Activated CD4-positive, alpha-beta T cell treated with anti-CD3 and anti-CD28 coated beads for 1 hour (primary cell): ENCODE measurements at places on chromosomes 1 and 21.

DNA sequence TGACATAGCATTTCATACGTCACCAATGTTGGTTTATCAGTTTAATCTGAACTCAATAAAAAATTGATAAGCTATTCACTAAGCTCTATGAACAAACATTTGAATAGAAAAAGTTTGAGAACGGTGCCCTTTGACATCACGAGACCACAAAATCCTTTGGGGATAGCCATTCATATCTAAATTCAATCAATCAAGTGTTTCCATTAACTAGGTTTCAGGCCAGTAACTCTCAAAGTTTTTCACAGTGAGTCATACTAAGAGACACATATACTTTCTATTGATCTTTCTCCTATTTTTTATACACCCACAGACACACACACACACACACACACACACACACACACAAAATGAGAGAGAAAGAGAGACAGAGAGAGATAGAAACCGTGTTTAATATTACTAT is 235.4 kb upstream of the SNX7 start:
- no peak for DNase-seq

DNA sequence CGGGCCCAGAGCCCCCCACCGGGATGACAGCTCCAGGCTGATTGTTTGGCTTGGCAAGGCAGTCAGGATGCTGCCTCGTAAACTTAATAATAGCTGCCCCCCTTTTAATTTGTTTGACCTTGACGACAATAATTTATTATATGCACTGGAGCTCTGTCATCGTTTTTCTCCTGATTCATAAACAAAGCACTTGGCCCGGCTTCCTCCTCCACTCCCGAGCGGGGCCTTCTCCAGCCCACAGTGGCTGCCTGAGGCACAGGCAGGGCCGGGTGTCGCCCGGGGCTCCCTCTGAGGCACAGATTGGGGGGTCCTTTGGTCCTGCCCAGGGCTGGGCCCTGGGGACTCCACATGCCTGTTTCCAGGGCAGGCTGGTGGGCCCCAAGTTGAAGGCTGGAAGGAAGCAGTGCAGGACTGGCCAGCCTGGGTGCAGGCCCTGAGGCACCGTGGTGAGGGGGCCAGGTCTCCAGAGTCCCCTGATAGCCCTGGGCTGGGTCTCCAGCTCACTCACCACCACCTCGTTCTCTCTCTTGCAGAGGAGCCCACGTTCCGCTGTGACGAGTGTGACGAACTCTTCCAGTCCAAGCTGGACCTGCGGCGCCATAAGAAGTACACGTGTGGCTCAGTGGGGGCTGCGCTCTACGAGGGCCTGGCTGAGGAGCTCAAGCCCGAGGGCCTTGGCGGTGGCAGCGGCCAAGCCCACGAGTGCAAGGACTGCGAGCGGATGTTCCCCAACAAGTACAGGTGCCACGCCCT is 52.0 kb upstream of the ARHGEF16 start:
- DNase-seq: no peak

GRCh38 chr21:24197923-24198322 is 1409.4 kb downstream of the MRPL39 start:
- DNase-seq: no peak

DNA sequence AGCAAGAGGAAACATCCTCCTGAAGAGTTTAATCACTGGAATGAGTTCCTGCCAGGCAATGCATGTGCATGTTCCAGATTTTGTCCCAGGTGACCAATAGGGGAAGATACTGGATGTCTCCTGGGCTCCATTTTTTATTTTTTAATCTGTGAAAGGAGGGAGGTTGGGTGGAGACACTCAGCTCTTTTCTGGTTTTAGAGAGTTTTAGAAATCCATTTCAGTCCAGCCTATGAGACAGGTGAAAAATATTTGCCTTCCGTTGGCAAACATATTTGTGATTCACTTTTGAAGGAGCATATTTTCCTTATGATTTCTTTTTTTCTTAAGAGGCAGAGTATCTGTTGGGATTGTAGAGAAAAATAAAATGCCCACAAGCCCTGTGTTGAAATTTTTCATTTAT is 70.7 kb downstream of the ABCA4 start:
- DNase-seq: no peak

GRCh38 chr21:34517039-34517438 is 5.0 kb upstream of the KCNE1 start:
- no peak for DNase-seq

- no peak for DNase-seq
These were observed 3.3 kb downstream of the CROCC start for GRCh38 chr1:16924919-16925477.

DNA sequence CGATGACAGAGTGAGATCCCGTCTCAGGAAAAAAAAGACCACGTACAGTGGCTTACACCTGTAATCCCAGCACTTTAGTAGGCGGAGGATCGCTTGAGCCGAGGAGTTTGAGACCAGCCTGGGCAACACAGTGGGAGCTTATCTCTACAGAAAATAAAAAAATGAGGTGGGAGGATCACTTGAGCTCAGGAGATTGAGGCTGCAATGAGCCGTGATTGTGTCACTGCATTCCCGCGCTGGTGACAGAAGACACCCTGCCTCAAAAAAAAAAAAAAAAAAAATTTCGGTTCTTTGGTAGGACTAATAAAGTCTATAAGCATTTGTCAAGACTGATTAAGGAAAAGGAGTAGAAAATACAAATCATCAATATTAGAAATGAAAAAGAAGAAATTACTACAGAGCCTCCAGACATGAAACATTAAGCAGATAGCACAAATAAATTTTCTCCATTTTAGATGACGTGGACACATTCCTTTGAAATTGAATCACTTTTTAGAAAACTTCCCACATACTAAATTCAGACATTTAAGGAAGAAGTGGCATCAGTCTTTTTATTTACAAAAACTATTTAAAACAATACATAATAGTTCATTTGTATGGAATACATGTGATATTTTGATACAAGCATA is 30.4 kb downstream of the MORC3 start:
- no peak for DNase-seq

DNA sequence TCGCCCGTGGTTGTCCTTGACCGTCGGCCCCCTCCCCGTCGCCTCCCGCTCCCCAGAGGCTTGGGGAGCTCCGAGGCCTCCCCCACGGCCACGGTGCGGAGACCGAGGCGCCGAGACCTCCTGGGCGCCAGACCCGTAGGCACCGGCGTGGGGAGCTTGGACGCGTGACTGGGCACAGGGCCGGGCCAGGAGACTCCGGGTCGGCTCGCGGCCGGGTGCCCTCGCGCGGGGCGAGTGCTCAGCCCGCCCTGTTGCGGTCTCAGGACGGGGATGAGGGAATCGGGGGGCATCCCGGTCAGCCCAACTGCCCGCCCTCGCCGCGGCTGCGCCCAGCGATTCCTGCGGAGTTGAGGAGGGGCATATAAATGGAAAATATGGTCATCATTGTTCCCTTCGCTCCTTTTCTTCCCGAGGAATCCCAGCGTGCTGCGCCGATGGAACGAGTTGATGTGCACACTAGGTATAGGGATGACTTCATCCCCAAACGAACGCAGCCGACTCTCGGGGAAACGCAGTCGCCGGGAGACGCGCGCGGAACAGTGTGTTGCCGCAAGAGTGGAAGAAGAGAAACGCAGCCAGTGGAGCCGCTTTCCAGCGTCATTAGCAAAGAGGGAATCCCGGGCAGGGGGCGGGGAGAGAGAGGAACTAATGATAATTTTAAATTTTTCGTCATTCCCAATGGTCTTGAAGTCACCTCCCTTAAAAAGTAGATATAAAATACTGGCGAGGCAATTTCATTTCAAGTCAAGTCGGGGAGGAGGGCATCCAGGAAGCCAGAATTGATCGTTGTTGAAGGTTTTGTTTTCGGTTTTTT is 747 bp upstream of the ENAH start:
- no peak for DNase-seq

GRCh38 chr1:46220808-46221207 is 17.7 kb downstream of the LURAP1 start:
- DNase-seq: no peak

GRCh38 chr1:55071477-55071876 is 32.1 kb downstream of the PCSK9 start:
- no peak for DNase-seq

DNA sequence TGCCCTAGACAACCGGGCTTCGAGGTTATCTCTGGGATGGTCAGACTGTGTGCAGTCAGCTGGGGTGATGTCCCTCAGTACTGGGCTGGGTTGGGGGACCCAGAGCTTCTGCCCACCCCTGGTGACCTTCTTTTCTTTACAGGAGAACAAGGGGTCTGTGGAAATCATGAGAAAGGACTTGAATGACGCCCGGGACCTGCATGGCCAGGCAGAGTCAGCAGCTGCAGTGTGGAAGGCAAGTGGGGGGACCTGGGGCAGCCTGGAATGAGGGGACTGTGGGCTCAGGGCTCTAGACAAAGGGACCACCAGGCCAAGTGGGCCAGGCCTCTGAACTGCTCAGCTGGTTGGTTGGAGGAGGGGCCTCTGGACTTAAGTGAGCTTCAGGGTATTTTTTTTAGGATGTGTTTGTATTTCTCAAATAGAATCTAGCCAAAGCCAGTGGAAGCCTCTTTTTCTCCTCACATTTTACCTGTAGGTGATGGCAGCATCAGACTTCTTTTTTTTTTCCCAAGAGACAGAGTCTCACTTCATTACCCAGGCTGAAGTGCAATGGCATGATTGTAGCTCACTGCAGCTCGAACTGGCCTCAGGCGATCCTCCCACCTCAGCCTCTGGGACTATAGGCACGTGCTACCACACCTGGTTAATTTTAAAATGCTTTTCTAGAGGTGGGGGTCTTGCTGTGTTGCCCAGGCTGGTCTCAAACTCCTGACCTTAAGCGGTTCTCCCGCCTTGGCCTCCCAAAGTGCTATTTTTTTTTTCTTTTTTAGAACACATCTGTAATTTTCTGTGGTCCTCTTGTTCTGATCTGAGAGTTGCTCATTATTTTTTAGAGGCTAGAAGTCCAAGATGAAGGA is 1.9 kb downstream of the RNF187 start:
- no peak for DNase-seq

DNA sequence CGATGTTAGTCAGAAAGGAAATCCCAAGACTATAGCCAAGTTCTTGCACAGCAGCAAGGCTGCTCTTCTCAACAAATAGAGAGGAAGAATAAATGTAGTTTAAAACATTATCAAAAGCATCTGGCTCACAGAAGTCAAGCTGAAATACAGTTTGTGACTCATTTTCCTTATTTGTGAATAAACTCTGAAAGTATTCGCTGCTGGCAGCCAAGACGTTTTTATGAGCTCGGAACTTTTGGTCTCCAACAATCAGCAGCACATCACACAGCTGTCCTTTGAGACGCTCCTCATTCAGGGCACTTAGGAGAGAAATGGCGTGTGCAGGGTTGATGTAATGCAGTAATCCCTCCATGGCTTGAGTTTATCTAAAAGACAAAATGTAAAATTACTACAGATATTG is 16.4 kb downstream of the ZBTB21 start:
- no peak for DNase-seq

GRCh38 chr1:22208268-22208972 is 65.5 kb upstream of the WNT4 start:
- DNase-seq: no peak

DNA sequence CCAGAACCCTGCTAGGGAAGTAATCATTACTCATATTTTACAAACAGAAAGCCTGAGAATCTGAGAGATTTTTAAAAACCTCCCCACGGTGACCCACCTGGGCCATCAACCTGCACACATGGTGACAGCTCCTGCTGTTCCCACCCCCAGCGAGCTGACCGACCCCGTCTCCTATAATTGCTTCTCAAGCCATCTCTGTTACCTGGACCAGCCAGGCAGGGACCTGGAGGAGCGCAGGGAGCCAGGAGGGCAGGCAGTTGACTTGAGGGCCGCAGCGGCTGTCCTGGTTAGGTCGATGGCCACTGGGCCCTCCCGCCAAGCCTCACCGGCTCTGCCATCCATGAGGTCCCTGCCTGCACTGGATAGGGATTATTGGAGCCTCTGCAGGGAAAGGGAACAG is 7.7 kb downstream of the TFF2 start:
- DNase-seq: no peak

DNA sequence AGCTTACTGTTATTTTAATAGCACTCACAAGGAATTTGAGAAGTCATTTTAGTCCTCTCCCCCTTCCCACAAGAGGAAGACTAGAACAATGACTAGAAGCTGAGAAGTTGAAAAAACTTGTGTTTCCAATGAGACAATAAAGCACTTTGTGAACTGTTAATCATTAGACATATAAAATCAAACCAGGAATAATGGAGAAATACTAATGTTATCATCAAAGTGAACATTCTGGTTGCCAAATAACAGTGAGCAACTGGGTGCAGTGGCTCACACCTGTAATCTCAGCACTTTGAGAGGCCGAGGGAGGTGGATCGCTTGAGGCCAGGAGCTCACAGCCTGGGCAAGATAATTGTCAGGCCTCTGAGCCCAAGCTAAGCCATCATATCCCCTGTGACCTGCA is 54.0 kb upstream of the RASAL2 start:
- no peak for DNase-seq

DNA sequence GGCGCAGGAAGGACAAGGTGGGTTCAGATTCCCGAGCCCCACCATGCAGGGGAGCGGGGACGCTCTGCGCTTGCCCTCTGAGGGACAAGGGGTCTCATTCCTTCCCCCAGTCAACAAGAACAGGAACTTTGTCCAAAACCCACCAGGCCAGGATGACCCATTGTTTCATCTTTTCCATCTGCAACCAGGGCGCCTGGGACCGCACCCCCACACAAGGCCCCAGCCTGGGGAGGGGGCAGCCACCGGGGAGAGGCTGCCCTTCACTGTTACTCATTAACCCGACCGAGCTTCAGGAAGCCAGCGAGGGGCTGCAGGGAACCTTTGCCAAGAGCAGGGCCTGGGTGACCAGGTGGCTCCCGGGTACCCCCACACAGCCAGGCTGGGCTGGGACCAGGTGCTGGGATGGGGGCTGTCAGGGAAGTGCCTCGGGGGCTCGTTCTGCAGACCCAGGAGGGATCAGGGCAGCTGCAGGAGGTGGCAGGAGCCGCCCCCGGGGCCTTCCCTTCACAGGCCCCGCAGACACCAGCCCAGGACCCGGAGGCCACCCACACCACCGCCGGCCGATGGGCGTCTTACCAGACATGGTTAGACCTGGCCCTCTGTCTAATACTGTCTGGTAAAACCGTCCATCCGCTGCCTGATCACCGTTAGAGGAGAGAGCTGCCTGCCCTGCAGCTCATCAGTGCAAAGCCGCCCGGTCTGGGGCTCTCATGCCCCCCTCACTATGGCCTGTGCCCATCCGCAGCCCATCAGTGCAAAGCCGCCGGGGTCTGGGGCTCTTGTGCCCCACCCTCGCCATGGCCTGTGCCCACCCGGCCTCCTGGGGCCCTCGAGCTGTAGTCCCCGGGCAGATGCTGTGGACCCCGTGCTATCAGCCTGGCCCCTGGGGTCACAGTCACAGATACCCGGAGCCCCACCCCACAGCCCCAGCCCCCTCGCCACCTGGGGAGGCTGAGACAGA is 4.9 kb upstream of the TTLL10 start:
- no peak for DNase-seq

- no peak for DNase-seq
These were observed 2.2 kb downstream of the RGS2 start for GRCh38 chr1:192811006-192811405.
